ENCODE measurements at places on chromosomes 5 and 9. TPM values are rescaled to one million over a fixed set of nuclear protein-coding genes. Genes with fewer than 3 reads are reported as not detected.

The SOX30 gene
- total RNA-seq, result not detected

The MATR3 gene
- 176 TPM for total RNA-seq

GRCh38 chr9:19201899-19202891, 28.3 kb upstream of the DENND4C start:
- no peaks in the 10 kb centered on the region for H3K27me3 ChIP-seq
- no peak overlapping the region for H3K27ac ChIP-seq
- H3K4me3 ChIP-seq, result no peak overlapping the region
- DNase-seq, result no peak

The PAIP2 gene
- total RNA-seq, result 84.1 TPM

The OTULINL gene
- 79.3 TPM for total RNA-seq

The MLLT3 gene
- 18.0 TPM for total RNA-seq

DNA sequence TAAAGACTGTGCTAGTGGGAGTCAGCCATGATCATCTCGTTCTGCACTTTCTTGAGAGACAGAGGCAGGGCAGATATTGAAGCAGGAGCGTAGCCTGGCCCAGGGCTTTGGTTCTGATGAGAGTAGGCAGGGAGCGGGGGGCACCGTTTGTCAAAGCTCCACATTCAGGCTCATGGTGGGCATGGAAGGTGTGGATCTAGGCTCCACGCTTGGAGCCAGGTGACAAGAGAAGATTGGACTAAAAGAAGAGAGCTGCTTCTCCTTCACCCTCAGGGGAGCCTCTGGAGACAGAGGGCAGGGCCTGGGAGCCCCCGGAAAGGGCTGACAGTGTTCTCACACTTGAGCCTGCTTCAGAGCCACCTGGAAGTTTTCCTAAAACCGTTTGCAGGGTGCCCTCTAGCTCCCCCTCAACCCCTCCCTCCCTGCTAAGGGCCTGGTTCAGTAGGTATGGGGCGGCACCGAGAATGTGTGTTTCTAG, 24.7 kb upstream of the FCN2 start:
- peaks cover 3% of the 10 kb centered on the region for H3K27me3 ChIP-seq
- H3K36me3 ChIP-seq, result no peaks in the 10 kb centered on the region
- no peak overlapping the region for H3K4me3 ChIP-seq
- no peaks in the 10 kb centered on the region for H3K4me1 ChIP-seq
- DNase-seq, result peak; percentile 32
- H3K27ac ChIP-seq, result no peak overlapping the region

DNA sequence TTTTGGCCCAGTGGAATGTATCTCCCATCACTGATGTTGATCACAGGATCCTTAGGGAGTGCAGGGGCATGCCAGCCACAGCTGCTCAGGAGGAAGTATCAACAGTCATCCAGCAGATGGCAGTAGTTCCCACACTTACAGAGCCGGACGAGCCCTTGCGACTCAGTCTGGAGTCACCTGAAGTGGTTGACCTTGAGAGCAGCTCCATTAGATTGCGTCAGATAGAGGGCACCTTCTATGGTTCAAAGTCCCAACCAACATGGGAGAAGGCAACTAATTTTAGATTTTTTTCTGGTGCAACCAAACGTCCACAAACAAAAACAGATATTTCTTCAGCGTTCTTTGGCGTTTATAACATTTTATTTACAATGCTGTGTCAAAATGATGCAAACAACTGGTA, 124.5 kb downstream of the EGFLAM start:
- H3K36me3 ChIP-seq, result no peaks in the 10 kb centered on the region
- H3K4me3 ChIP-seq, result no peak overlapping the region
- H3K27ac ChIP-seq, result no peak overlapping the region

The ECPAS gene
- 97.1 TPM for total RNA-seq

DNA sequence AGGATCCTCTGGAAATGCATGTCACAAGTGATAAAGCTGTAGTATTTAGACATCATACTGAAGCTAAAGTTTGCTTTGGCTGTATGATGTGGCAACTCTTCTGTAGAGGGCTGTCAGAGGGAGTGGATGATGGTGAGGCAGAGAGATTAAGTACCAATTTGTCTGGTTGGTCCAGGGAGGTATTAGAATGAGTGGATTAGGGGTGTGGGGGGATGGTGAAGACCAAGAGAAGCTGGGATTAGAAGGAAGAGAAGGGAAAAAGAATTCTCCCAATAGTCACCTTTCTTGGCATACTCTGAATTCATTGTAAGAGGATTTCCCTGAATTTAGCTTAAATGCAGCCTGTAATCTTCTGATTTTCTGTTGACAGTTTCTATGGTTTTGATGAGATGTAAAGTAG, 3.6 kb downstream of the PCDHAC2 start:
- no peak overlapping the region for H3K27ac ChIP-seq
- peaks cover 23% of the 10 kb centered on the region for H3K27me3 ChIP-seq
- no peak for DNase-seq
- H3K4me3 ChIP-seq, result no peak overlapping the region

The CDKN2A gene
- 8.4 TPM for total RNA-seq

The LRRC19 gene
- total RNA-seq, result 0.27 TPM

- no peaks in the 10 kb centered on the region for H3K27me3 ChIP-seq
- no peak for DNase-seq
Measured at GRCh38 chr9:1794547-1795270, 220.4 kb upstream of the SMARCA2 start.

DNA sequence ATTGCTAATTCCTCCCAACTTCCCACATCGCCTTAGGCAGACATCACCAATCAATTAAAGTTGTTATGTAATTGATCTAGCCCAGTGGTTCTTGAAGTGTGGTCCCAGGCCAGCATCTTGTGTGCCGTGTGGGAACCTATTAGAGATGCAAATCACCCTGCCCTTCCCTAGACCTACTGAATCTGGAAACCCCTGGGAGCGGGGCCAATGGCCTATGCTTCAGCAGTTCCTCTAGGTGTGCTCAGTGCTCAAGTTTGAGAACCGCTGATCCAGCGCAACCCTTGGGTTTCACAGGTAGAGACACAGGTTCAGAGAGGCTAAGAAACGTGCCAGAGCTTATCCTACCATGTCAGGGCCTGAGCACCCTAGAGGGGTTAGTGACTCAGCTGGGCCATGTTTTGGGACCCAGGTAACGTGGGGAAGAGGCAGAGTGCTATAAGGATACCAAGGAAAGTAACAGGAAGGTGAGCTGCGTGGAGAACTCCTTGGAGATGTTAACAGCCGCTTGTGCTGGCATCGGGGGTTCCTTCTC, 4.4 kb downstream of the SLC34A1 start:
- DNase-seq, result no peak
- peaks cover 18% of the 10 kb centered on the region for H3K4me1 ChIP-seq
- H3K27ac ChIP-seq, result no peak overlapping the region

GRCh38 chr9:94511955-94512265, 43.0 kb upstream of the PCAT7 start:
- H3K4me1 ChIP-seq, result no peaks in the 10 kb centered on the region
- no peaks in the 10 kb centered on the region for H3K36me3 ChIP-seq
- no peak for DNase-seq

- no peak overlapping the region for H3K27ac ChIP-seq
- H3K4me1 ChIP-seq, result no peaks in the 10 kb centered on the region
- H3K36me3 ChIP-seq, result no peaks in the 10 kb centered on the region
- H3K27me3 ChIP-seq, result no peaks in the 10 kb centered on the region
- no peak overlapping the region for H3K4me3 ChIP-seq
Measured at GRCh38 chr5:116002116-116002906, 30.0 kb upstream of the ARL14EPL start.

GRCh38 chr5:10690460-10691440, 70.3 kb downstream of the DAP start:
- H3K4me1 ChIP-seq, result peaks cover 8% of the 10 kb centered on the region
- H3K27ac ChIP-seq, result no peak overlapping the region
- H3K4me3 ChIP-seq, result no peak overlapping the region
- H3K27me3 ChIP-seq, result no peaks in the 10 kb centered on the region
- DNase-seq, result no peak
- peaks cover 10% of the 10 kb centered on the region for H3K36me3 ChIP-seq

DNA sequence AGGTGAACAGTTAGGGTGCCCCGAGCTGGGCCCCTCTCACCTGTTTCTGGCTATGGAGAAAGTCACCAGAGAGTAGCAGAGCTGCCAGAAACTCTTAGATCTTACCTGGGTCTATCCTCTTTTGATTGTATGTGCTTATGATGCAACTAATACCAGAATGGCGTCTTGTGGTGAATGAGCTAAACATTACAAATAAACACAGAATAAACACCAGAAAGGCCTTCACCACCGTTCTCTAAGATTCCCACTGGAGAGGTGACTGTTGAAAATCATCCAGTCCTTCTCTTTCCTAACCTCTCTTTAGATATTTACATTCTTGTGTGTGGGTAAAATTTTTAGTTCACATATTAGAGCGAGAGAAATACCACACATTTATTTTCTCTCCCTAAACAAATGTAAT, 241.7 kb upstream of the GAS1 start:
- H3K36me3 ChIP-seq, result no peaks in the 10 kb centered on the region
- H3K27ac ChIP-seq, result no peak overlapping the region
- no peak overlapping the region for H3K4me3 ChIP-seq

DNA sequence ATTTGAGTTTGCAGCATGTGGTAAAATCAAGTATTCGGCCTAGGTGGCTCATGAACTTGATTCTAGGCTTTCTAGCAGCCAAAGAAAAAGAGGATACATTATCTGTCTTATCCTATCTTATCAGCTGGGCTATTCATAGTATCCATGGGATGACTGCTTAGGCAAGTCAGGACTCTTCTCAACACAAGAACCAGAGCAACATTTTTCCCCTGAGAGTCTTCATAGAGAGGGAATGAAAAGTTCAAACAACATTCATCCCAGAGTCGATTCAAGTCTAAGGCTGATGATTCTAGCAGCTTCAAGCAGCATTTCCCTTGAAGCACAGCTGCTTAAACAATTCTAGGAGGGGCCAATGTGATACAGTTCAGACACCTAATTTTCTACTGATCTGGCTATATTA, 3.0 kb downstream of the S100Z start:
- H3K36me3 ChIP-seq, result no peaks in the 10 kb centered on the region
- H3K27me3 ChIP-seq, result no peaks in the 10 kb centered on the region
- peaks cover 20% of the 10 kb centered on the region for H3K4me1 ChIP-seq
- DNase-seq, result no peak
- no peak overlapping the region for H3K4me3 ChIP-seq

DNA sequence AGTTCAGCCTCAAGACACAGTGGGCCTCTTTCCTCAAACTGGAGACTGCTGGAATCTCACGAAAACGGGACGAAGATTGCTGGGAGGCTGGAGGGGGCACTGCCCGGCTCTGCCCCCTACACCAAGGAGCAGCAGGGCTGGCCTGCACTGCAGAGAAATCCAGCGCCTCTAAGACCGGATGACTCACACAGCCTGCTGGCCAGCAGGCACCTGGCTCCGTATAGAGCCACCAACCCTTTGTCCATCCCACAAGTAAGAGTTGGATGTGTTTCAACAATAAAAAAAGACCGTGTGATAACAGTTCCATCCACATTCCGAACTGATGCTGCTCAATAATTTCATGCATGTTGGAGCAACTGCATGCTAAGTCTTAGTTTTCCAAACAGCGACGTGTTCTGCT, 11.5 kb downstream of the CCDC127 start:
- no peak overlapping the region for H3K4me3 ChIP-seq
- H3K27me3 ChIP-seq, result no peaks in the 10 kb centered on the region
- H3K4me1 ChIP-seq, result no peaks in the 10 kb centered on the region
- H3K36me3 ChIP-seq, result peaks cover 39% of the 10 kb centered on the region
- DNase-seq, result no peak

- H3K27me3 ChIP-seq, result no peaks in the 10 kb centered on the region
- no peak overlapping the region for H3K4me3 ChIP-seq
- H3K36me3 ChIP-seq, result peaks cover 12% of the 10 kb centered on the region
- no peak overlapping the region for H3K27ac ChIP-seq
- peaks cover under 1% of the 10 kb centered on the region for H3K4me1 ChIP-seq
Measured at GRCh38 chr5:116448870-116449427, 125.7 kb downstream of the SEMA6A start.

Data from lower lobe of right lung (tissue), 2 donors.